ENCODE measurements at places on chromosomes 6 and 20. TPM values are rescaled to one million over a fixed set of nuclear protein-coding genes. Genes with fewer than 3 reads are reported as not detected.

The PPP1R3G gene
- total RNA-seq, result not detected

The PHACTR1 gene
- total RNA-seq, result 50.7 TPM

The HLA-DRB5 gene
- not detected for total RNA-seq

The ULBP3 gene
- total RNA-seq, result 7.5 TPM

The SIGLEC1 gene
- not detected for total RNA-seq

The C2 gene
- not detected for total RNA-seq

The ADGRB3 gene
- 7.3 TPM for total RNA-seq

The GPSM3 gene
- 3.2 TPM for total RNA-seq

The TPX2 gene
- 44.7 TPM for total RNA-seq

The LY6G5C gene
- 13.8 TPM for total RNA-seq

The BTNL2 gene
- total RNA-seq, result not detected

The GSTA1 gene
- total RNA-seq, result not detected

The PKIB gene
- 48.1 TPM for total RNA-seq

The MYLK2 gene
- total RNA-seq, result 0.69 TPM

All from glutamatergic neuron (in vitro differentiated cells).